Psoas muscle (tissue), 8 donors: ENCODE measurements at places on chromosomes 1 and 21. TPM values are rescaled to one million over a fixed set of nuclear protein-coding genes. Genes with fewer than 3 reads are reported as not detected.

DNA sequence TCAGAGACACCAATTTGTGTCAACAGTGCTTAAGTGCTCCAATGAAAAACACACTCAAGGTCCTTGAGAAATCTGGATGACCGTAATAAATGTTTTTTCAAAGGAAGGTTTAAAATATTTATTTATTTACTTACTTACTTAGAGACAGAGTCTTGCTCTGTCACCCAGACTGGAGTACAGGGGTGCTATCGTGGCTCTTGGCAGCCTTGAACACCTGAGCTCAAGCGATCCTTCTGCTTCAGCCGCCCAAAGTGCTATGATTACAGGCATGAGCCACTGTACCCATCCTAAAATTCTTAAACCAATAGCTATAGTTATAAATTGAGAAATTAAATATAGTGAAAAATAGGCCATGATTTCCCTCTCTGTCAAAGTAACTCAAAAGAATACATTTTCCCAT is 17.3 kb upstream of the ERICH3 start:
- H3K27ac ChIP-seq: no peak overlapping the region
- DNase-seq: no peak
- no peaks in the 10 kb centered on the region for H3K36me3 ChIP-seq

GRCh38 chr1:212178851-212179250 is 106.4 kb upstream of the PPP2R5A start:
- no peak for DNase-seq
- H3K36me3 ChIP-seq: no peaks in the 10 kb centered on the region
- H3K27ac ChIP-seq: no peak overlapping the region
- H3K27me3 ChIP-seq: no peaks in the 10 kb centered on the region
- no peak overlapping the region for H3K4me3 ChIP-seq

- H3K4me1 ChIP-seq: no peaks in the 10 kb centered on the region
- H3K4me3 ChIP-seq: no peak overlapping the region
- no peaks in the 10 kb centered on the region for H3K27me3 ChIP-seq
- H3K27ac ChIP-seq: no peak overlapping the region
- no peak for DNase-seq
Measured at GRCh38 chr21:41631564-41632461, 123.9 kb upstream of the TMPRSS2 start.

DNA sequence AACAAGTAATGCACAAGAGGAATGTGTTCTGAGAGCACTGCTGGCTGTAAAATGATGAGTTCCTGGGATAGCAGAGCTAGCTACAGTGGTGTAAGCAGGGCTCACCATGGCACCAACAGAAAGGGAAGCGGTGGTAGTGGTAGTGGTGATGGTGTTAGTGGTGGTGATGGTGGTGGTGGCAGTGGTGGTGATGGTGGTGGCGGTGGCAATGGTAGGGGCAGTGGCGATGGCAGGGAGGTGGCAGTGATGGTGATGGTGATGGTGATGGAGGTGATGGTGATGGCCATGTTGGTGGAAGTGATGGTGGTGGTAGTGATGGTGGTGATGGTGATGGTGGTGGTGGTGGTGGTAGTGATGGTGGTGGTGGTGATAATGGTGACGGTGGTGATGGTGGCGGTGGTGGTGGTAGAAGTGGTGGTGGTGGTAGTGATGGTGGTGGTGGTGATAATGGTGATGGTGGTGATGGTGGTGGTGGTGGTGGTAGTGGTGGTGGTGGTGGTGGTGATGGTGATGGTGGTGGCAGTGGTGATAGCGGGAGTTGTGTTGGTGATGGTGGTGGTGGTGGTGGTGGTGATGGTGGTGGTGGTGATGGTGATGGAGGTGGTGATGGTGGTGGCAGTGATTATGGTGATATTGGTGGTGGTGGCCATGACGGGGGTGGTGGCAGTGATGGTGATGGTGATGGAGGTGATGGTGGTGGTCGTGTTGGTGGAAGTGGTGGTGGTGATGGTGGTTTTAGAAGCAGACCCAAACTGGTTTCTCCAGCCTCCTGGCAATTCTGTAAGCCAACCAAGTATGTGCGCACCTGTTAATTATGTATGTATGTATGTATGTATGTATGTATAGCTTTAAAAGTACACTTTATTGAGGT is 254.1 kb downstream of the TRABD2B start:
- peaks cover 5% of the 10 kb centered on the region for H3K27me3 ChIP-seq
- DNase-seq: no peak

DNA sequence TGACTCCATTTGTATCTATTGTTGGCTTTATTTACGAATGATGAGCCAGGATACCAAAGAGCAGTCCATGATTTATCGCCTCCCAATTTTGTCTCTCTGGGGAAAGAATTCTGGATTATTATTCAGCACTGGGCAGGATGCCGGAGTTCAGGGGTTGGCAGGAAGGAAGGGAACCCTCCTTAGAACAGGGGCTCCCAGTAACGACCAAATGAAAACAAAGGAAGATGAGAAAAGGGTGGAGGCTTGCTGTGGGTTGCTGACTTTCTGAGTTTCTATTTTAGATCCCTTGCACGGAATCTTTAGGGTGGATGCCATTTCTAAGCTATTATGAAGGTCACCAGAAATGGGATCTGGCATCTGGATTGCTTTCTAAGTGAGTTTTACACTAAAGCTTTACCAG is 231.2 kb upstream of the LYPLAL1 start:
- peak; percentile 9 for DNase-seq
- no peak overlapping the region for H3K4me3 ChIP-seq
- H3K27me3 ChIP-seq: no peaks in the 10 kb centered on the region
- no peaks in the 10 kb centered on the region for H3K4me1 ChIP-seq

The NHLH1 gene
- 0.20 TPM for total RNA-seq

The PRUNE1 gene
- 17.5 TPM for total RNA-seq
